ENCODE measurements at places on chromosomes 4 and X. TPM values are rescaled to one million over a fixed set of nuclear protein-coding genes. Genes with fewer than 3 reads are reported as not detected.
A peak's percentile ranks its signal among the peaks of the same experiment; 100 is the strongest.

The CBR4 gene
- total RNA-seq: 7.1 TPM

The SSX1 gene
- not detected for total RNA-seq

The TEC gene
- total RNA-seq: 0.99 TPM

The MAGEE2 gene
- total RNA-seq: not detected

The USP17L18 gene
- total RNA-seq: not detected

The NKX3-2 gene
- total RNA-seq: 1.5 TPM

The IRAK1 gene
- total RNA-seq: 270 TPM

The DCAF8L2 gene
- total RNA-seq: not detected

The ETDB gene
- total RNA-seq: not detected

GRCh38 chr4:101958547-101958946 lies 168.0 kb downstream of the BANK1 start:
- DNase-seq: no peak

DNA sequence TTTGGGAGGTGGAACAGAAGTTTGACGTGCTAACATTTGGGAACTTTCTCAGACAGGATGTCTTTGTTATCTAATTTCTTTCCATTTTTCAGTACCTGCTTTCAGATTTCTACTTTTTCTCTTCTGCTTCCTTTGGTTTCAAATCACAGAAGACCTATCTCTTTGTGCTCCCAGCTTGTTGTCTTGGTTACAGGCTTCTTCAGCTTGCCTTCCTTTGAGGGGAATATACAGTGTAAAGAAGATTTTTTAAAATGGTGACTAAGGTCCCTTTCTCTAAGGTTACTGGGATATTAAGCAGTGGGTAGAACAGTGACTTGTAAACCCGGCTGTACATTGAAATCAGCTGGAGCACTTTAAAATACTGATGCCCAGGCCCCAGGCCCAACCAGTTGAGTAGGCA lies 48.0 kb downstream of the TMEM164 start:
- DNase-seq: no peak

GRCh38 chrX:16975233-16975632 lies 28.8 kb downstream of the REPS2 start:
- no peak for DNase-seq

DNA sequence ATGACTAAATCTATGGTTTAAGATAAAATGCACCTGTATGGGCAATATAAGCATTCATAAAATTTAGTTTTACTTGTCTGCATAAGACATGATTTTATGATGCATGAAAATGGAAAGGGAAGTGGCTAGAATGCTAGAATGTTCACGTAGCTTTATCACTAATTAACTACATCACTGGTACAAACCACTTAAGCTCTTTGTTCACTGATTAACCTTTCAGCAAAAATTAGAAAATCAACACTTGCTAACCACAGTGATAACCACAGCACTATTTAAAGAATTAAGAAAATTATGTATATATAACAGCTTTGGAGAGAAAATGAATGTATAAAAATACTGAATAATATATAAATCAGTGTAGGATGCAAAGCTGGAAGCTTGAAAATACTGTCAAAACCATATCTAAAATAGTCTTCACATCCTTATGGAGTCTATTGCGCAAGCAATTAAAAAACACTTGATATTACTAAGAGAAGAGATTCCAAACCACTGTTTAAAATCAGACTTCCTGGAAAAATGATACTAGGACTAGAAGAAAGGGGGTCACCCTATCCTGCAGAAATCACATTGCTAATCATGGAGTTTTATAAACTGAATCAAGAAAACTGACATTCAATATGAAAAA lies 51.9 kb downstream of the EFHC2 start:
- no peak for DNase-seq

GRCh38 chrX:68179355-68179754 lies 253.9 kb downstream of the OPHN1 start:
- DNase-seq: no peak

GRCh38 chrX:152992115-152992514 lies 1.8 kb downstream of the PNMA5 start:
- DNase-seq: no peak

- no peak for DNase-seq
Measured at GRCh38 chrX:34053931-34054330, 78.2 kb downstream of the FAM47A start.

- peak; percentile 51 for DNase-seq
Measured at GRCh38 chrX:2374086-2374485, 126.7 kb downstream of the DHRSX start.

GRCh38 chr4:124631760-124632159 lies 80.8 kb downstream of the ANKRD50 start:
- peak; percentile 90 for DNase-seq

GRCh38 chrX:7586126-7586525 lies 256.8 kb upstream of the VCX start:
- no peak for DNase-seq

- no peak for DNase-seq
Measured at GRCh38 chrX:106042296-106042695, 3.8 kb upstream of the SERPINA7 start.

- DNase-seq: peak; percentile 63
Measured at GRCh38 chr4:24330172-24330571, 254.2 kb downstream of the DHX15 start.

DNA sequence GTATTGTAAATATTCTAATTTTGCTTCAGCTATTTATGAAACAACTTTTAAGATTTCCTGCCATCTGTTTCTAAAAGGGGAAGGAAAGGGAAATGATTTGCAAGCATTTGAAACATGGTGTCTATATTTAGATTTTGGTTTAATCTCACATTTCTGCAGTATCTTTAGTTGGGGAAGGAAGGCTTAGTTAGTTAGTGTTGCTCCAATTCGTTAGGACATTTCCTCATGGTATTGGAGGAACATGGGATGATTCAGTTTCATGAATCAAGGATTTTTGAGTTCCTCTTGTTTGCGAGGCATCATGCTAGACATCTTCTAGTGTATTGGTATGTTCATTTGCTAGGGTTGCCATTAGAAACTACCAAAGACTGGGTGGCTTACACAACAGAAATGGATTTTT lies 20.5 kb upstream of the TMEM192 start:
- no peak for DNase-seq

DNA sequence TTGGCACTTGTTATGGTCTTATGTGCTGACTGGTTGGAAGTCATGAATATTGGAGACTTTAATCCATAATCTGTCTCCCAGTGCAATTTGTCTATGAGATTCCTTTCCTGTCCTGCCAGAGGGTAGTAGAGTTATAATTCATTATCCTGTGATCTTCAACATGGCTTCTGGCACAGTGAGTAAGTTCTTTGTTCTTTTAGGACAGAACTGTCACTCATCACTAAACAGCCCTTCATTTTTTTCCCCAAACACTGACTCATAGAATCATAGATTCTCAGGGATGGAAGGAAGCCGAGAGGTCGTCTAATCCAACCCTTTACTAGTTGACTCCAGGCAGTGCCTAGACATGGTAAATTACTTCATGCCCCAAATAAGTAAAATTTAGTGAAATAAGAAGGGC lies 78.4 kb downstream of the LUZP4 start:
- DNase-seq: no peak

- DNase-seq: no peak
Measured at GRCh38 chr4:112341033-112341432, 43.9 kb downstream of the ALPK1 start.

- no peak for DNase-seq
Measured at GRCh38 chrX:46574774-46575381, 1.3 kb downstream of the CHST7 start.

DNA sequence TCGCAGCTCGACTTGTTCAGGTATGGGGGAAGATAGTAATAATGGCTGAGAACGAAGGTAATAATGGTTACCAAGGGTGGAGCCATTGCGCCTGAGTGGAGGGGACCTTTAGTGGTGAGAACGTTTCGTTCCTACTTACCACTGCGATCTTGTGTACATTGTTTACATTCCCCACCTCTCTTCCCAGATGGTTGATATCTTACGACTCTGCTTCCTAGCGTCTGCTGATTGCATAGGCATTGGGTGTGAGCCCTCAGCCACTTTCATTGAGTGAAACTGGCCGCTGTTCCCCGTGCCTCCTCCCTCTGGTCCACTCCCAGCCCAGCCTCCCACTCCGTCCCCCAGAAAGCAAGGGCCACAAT lies 850 bp downstream of the IGBP1 start:
- no peak for DNase-seq

DNA sequence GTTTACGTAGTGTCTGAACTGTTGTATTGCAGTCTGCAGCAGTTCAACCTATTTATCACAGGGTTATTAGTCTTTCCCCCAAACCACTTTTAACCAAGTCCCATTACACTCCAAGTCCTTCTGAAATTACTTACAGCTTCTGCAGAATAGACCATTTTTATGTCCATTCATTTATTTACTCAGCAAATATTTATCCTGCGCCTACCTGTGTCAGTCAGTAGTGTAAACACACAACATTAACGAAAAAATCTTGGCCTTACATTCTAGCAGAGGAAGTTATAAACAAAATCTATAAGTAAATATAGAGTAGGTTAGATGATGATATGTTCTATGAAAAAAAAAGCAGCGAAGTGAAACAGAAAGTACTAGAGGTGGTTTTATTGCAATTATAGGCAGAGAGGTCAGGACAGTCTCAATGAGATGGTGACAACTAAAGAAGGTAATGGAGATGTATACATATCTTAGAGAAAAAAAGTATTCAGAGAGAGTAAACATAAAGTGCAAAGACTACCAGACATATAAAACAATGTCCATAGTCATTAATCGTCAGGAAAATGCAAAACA lies 534.7 kb downstream of the KCNIP4 start:
- DNase-seq: no peak

DNA sequence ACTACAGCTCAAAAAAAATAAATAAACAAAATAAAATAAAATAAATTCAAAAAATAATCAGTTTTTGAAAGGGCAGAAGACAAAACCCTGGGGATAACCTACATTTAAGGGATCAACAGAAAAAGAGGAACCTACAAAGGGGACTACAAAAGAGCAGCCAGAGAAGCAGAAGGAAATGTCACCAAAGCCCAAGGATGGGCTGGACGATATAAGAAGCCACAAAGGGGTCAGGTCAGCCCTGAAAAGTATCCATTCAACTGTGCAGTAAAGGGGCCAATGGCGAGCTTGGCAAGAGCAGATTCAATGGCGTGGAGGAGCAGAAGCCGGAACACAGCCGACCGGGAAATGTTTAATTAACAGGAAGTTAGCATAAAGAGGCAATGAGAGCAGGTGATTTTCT lies 16.9 kb downstream of the ACOT9 start:
- DNase-seq: no peak

DNA sequence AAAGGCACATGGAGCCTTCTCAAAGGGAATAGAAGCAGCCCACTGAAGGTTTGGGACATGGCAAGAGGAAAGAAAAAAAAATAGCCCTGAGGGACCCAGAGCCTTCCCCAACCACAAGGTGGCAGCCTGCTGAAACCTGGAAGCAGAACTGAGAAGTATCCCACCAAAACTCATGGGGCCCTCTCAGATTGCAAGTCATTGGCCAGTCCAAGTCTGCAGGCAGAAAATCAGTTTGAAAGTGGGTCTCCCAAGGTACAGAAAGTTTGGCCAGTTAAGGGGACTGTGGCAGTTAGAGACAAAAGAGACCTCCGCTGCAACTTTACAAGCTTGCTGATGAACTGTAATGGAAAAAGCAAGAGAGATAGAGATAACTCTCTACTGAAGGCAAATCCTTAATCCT lies 155.8 kb downstream of the ANTXR2 start:
- DNase-seq: no peak

DNA sequence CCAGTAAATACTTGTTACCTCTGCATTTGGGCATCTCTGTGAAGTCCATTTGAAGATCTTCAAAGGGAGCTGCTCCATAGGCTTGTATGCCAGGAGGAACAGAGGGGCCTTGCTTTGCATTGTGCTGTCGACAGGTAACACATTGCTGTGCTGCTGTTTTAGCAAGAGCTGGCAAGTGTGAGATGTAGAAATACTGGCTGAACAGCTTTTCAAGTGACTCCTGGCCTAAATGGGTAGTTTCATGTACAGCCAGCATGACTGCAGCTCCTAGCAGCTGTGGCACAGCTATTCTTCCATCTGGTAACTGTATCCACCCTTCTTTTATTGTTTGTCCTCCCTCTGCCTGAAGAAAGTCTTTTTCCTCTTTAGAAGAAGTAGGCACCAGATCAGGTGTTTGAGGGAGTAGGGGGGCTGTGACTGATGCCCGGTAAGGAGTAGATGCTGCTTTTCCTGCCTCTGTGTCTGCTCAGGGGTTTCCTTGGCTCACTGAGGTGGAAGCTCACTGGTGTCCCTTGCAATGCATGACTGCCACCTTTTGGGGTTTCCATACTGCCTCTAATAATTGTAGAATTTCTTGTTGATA lies 965.3 kb downstream of the CCSER1 start:
- no peak for DNase-seq

DNA sequence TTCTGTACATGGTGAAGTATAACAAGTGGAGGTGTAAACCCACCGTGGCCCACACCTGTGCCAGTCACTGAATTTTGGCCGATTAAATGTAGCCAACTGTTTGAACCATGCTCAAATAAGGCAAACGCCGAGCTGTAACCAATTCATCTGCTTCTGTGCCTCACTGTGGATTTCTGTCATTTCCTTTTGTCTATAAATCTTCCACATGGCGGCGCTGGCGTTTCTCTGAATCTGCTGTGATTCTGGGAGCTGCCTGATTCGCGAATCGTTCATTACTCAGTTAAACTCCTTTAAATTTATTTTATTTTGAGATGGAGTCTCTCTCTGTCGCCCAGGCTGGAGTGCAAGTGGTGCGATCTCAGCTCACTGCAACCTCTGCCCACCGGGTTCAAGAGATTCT lies 19.2 kb downstream of the SUPT20HL2 start:
- DNase-seq: peak; percentile 23

DNA sequence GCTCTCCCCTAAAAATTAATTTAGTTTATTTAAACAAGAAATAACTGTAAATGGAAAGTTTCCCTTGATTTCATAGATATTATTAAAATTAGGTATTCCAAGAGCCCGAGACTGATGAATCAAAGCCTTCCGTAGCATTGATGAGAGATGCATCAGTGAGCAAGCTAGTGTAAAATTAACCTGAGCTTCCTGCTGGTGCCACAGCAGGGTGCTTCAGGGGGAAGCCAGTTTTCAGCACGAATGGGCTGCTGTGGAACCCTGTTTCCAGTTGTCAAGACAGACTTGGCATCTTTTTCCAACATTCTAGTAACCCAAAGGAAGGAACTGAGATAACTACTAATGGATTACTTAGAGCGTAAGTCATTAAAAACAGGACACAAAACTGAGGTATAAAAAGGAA lies 221.7 kb downstream of the RBMX2 start:
- no peak for DNase-seq

DNA sequence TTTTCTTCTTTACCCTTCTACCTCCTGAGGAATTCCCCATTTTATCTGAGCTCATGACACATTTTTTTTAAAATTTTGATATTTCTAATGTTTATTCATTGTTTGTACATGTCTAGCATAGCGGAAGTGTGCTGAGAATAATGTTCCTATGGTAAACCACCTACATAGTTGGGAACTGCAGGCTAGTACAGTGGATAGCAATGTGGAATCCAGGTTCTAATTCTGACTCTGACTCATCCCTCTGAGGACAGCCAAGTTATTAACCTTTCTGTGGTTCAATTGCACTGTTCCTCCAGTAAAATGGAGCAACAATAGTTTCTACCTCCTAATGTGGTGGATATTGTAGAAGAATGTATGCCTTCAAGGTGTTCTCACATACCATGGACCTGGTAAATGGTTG lies 20.6 kb upstream of the APELA start:
- DNase-seq: no peak

GRCh38 chrX:3370656-3371055 lies 24.2 kb upstream of the MXRA5 start:
- DNase-seq: no peak

- DNase-seq: no peak
Measured at GRCh38 chr4:173264245-173264644, 69.9 kb downstream of the HMGB2 start.

All from MG63 (cell line).